ENCODE measurements at places on chromosomes 2 and 18.

DNA sequence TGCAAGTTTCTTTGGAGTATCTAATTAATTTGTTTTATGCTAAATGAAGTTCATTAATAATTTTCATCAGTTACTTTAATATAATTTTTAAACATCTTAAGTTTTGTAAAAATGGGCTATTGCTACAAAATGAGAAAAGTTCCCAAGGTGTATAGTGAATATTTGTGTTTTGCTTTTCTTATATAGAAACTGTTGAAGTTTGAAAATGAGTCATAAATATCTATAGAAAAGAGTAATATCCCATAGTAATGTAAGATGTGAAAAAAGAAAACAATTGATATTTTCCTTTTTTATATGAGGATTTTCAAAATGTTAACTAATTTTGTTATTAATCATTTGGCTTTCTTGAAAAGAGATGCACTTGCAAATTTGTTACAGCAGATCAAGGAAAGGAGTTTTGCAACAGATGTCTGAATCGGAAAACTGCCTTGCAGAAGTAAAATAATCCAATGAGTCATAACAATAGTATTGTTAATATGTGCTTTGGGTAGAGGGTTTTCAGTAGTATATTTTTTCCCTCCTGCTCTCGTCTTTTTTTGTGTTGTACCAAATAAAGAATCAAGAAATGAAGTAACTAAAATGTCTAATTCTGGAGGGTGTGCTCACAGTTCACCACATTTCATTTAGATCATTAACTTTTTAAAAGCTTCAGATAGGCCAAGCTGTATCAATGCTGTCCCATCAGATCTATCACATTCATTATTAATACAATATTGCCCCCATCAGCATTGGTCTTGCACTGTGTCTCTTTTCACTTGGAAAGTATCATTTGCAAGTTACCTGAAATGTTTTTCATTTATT lies 15.5 kb downstream of the DUSP19 start:
- peak; percentile 68 for DNase-seq

DNA sequence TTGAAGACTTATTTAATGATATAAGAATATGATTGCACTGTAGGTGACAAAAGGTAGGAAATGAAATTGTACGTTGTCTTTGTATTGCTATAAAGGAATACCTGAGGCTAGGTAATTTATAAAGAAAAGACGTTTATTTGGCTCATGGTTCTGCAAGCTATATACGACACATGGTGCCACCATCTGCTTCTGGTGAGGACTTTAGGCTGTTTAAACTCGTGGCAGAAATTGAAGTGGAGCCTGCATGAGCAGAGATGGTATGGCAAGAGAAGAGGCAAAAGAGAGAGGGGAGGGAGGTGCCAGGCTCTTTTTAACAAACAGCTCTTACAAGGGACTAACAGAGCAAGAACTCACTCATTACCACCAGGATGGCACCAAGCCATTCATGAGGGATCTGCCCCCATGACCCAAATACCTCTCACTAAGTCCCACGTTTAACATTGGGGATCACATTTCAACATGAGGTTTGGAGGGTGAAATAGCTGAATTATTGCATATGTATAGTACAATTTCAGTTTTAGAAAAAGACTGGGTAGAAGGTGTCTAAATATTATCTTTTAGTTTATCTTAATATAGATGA lies 86.8 kb downstream of the GULP1 start:
- DNase-seq, result peak; percentile 4

DNA sequence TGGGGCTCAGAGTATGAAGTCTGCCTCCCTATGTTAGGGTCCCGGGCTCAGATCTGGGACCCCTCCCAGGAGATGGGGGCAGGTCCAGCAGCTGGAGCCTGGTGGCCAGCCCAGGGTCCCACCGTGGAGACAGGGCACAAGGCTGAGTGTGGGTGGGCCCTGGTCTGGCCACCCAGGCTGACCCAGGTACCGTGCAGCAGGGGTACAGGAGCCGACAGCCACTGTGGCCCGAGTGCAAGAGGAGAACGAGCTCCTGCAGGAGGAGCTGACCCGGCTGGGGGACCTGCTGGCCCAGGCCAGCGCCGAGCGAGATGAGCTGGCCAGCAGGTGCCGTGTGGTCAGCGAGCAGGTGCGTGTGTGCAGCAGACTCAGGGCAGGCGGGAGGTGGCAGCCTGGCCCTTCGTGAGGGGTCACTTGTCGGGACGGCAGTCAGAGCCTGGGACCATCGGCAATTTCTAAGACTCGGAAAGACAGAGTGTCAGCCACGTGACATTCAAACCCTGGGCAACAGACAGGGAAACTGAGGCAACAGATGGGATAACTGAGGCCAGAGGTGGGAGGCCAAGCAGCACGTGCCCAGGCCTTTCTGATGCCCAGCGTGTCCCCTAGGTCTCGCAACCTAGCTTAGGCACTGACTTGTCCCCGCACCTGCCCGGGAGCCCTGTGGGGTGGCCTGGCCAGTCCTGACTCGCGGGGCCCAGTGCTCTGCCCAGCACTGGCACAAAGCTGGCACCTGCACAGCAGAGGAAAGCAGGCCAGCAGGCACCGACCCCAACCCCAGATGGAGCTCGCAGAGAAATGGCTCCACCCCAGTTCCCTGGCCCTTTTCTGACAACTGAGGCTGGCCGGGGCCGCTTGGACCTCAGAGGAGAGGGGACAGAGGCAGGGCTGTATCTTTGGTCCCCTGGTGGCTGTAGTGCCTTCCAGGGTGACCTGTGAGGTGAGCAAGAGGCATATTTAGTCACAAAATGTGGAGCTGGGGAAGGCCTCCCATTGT lies 13.9 kb downstream of the CROCC2 start:
- DNase-seq, result no peak

DNA sequence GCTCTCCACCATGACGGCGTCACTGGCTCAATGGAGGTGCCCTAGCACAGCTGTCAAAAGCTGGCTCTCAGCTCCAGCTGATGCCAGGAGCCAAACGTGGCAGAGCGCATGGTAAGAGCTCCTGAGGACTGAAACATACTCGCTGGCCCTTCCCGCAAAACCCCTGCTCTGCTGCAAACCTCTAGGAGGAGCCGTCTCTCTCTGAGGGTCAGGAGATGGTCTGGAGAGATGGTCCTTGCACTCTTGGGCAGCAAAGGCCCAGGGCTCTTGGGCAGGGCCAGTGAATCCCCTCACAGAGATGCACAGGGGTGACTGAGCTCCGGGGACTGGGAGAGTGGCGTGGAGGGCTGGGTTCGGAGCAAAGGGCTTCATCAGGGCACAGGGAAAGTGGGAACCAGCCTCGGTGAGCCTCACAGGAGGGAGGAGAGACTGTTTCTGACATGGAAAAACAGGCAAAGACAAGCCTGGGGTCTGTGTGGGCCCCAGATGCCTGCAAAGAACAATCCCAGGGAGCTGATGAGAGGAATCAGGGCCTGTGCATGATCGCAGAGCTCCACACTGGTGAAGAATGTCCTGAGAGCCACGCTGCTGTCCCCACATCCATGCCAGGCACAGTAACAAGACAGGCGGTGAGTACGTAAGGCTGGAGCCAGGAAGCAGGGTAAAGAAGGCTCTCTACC lies 17.2 kb downstream of the SNORC start:
- DNase-seq, result no peak

DNA sequence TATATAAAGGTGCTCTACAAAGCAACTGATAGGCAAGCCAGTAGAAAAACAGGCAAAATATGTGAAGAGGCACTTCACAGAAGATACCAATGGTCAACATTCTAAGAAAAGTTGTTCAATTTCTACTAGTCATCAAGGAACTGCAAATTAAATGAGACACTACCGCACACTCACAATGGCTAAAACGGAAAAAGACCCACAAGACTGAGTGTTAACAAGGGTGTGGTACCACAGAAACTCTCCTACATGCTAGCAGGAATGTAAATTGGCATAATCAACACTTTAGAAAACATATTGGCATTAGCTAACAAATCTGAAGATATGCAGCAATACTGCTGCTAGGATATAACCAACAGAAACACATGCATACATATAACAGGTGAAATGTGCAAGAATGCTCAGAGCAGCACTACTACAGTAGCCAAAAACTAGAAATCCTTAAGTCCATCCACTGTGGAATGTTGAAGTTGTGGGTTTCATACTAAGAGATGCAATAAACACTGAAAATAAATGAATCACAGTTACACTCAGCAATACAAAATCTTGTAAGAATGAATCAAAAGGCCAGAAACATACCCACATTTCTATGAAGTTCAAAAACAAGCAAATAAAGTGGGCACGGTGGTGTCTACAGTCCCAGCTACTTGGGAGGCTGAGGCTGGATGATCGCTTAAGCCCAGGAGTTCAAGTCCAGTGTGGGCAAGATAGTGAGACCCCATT lies 9.2 kb downstream of the RNU4ATAC start:
- DNase-seq, result no peak

- no peak for DNase-seq
These were observed 11.6 kb downstream of the KLHL14 start for GRCh38 chr18:32761231-32761630.

- no peak for DNase-seq
These were observed 317.2 kb downstream of the GBX2 start for GRCh38 chr2:235850771-235851551.

DNA sequence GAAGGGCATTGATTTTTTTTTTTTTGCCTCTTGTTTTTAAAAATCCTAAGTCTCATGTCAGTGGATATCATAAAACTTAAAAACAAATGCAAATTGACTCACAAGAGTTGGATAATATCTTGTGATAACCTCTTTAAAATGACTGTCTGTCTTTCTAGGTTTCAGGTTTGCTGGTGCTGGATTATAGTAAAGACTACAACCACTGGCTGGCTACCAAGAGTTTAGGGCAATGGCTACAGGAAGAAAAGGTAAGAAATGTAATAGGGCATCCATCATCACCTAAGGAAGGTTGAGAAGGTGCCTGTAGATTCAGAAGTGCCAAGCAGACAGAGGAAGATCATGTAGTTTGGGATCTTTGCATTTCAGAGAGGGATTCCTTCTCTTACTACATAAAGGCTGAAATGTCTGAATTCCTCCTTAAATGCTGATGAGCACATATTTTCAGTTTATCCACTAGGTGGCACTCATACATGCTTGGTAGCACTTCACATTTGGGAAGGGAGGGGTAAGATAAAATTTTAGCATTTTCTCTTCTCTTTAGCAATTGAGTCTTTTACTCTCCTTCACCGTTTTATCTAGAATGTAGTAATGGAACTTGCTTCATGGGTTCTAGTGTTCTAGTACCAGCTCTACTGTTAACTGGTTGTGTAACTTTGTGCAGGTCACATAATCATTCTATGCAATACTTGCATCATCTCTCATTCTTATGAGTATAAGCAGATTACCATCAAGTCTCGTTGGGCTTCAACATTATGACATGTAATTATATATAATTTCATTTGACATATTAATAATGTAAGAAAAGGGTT lies 21.1 kb downstream of the CPS1 start:
- peak; percentile 20 for DNase-seq

DNA sequence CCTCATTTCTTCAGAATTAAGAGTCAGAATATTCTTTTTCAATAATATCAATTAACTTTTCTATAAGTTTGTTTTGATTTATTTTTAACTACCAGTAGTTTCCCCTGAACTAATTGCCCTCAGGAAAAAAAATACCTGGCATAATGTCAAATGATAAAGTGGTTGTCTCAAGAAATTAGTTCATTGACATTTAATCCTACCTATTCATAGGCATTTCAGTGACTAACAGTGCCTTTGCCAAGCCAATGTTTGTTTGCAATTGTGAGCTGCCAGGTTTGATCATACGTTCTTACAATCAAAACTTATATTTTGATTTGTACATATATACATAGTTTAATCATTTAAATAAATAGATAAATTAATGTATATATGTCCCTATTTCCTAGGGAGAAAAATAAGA lies 267.3 kb upstream of the MC4R start:
- DNase-seq, result no peak

DNA sequence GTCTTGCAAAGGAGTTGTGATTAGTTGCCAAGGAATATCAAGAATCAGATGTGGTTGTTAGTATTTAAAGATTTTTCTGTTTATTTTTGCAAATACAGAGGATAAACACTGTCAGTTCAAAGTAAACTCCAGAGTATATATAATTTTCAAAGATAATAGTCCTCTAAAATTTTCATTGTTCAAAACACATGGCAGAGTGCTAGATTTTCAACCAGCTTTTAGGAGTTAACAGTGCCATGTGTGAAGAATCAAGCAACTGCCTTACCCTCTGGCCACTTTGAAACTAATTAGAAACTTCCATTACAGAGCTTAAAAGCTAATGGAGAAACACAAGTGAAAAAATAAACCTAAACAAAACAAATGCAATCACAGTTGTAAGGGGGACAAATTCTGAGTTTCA lies 1605.6 kb upstream of the ZEB2 start:
- DNase-seq, result no peak

DNA sequence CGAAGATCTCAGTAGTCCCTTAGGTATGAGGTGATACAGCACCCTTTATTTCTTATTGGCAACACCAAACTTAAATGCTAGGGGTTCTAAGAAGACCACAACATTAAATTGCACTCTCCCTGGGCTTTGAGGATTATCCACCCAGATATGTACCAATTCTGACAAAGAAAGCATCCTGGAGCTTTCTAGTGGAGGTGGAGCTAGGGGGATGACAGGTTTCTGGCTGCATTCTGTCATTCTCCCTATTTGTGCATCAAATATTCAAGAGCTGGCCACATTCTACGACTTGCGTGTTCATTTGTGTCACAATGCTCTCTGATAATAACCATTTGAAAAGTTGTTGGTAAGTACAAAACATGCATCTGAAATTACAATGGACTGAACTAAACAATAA lies 111.1 kb downstream of the CDH2 start:
- no peak for DNase-seq

GRCh38 chr2:158953454-158953853 lies 15.0 kb upstream of the TANC1 start:
- DNase-seq, result no peak

DNA sequence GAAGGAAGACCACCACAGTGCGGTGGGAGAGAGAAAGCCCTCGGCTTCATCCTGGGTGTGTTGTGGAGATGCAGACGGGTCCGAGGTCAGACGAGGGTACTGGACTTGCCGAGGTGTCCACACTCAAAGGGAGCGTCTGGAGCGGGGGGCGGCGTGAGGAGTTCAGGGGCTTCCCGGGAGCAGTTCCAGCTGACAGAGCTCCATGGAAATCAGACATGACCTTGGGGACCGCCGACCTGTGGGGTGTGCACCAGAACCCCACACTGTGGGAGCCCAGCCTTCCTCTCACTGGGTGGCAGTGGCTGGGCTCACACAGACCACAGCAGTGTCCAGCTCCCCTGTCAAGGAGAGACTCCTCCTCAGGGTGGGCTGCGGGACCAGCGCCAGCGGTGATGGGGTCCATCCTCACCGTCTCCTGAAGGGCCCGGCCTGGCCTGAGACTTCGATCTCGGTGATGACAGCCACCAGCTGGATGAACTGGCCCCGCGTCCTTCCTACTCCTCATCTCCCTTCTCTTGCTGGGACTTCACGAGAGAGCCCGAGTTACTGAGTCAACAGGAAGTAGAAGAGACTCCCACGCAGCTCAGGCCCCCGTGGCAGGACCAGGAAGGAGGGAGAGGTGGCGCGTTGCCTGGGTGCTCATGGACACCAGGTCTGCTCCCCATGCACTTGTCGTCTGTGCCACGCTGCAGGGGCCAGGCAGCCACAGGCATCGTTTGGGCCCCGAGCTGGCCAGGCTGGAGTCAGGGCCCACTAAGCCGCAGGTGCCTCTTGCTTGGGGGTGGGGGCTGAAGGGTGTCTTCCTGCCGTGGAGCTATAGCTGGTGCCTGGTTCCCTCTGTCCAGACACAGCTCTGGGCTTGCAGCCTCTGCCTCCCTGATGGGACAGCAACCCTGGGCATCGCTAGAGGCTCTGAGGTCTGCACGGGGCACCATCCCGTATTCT lies 101.9 kb upstream of the CTDP1 start:
- no peak for DNase-seq
